ENCODE measurements at places on chromosomes 5 and 9. TPM values are rescaled to one million over a fixed set of nuclear protein-coding genes. Genes with fewer than 3 reads are reported as not detected.

DNA sequence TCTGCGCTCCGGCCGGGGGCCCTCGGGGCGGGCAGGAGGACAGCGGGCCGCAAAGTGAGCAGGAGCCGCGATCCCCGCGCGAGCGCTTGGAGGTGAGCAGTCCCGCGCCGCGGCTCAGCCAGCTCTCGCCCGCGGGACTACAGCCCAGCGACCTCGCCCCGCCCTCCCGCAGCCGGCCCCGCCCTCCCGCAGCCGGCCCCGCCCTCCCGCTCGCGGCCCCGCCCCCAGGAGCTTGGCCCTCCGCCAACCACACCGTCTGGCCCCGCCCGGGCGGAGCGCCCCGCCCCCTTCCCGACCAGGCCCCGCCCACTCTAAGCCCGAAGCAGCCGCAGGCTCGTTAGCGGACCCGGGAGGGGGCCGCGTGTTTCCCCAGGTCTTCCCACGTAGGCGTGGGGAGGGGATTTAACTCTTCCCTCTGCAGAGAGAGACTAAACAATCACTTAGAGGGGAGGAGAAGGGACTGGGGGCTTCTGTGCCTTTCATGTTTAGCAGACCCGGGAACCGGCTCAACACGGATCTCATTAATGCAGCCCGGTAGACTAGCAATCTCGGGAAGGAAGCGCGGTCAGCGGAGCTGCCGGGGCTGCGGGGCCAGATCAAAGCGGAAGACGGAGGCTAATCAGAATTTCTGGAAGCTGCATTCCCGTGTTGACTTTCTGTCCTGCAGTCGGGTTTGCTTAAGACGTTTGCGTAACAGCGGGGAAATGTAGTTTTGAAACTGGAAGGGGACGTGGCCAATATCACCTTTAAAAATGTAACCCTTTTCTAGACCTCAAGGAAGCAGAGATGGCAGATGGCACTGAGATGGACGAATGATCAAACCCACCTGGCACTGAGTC is at the start of gene MYO10:
Gene MYO10, minus strand, starts transcription at position 139 of the 839 bp plus-strand sequence. CDS start 480 bp downstream, outside the sequence.
- no peak for DNase-seq

LCN1 gene
- not detected for total RNA-seq

DNA sequence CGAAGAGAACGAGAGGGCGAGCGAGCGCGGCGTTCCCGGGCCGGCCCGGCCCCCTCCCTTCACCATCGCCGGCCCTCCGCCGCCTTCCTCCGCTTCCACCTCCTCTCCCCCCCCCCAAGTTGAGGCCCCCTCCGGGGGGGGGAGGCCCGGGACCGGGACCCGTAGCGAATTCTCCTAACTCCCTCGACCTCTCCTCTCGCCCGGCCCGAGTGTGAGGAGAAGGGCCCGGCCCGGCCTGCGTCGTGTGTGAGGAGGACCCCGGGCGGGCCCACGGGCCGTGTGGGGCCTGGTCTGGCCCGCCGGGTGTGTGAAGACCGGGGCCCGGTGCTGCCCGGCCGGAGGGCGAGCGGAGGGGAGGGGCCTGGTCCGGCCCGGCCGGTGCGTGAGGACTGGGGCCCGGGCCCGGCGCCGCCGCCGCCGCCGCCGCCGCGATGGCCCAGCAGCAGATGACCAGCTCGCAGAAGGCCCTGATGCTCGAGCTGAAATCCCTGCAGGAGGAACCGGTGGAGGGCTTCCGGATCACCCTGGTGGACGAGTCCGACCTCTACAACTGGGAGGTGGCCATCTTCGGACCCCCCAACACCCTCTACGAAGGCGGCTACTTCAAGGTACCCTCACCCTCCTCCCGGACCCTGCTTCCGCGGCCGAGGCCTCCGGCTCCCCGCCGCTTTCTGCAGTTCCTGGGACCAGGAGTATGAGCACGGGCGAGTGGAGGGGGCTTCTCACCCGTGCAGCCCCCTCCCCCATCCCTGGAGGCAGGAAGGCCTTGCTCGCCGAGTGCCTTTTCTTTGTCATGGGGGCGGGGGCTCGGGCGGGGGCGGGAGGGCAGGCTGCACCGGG is 587 bp downstream of the UBE2R2 start:
- DNase-seq = no peak

DNA sequence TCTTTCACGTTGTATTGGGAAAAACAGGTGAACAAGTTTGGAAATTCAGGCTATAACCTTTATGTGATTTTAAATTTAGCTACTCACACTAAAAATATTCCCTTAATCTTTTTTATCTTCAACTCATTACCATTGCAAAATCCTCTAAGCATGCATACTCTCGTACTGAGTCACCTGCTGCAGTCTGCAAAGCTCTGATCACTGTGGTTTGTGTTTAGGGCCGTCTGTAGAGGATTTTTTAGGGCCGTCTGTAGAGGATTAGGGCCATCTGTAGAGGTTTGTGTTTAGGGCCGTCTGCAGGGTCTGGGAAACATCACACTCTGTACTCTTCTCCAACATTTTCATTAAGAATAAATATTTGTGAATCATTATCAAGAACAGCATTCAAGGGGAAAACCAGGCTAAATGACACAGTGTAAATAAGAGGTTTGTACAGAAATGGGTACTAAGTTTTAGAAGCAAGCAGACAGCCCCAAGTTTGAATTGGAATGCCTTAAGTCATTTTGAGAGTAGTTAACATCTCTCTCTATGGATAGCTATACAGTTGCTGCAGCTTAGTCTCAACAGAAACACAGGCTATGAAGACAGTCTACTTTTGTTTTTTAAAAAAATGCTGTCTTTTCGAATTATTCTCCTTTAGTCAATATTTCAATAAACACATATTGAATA is 155.0 kb upstream of the TSLP start:
- no peak for DNase-seq

DNA sequence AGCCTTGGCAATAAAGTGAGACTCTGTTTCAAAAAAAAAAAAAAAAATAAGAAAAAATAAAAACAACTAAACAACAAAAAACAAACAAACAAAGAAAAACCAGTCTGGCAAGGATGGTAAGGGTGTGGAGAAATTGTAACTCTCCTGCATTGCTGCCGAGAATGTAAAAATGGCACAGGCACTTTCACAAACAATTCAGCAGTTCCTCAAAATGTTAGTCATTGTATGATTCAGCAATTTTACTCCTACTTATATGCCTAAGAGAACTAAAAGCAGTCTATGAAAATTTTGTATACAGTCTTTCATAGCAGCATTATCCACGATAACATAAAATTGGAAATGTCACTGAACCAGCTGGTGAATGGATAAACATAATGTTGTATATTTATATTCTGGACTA is 280.4 kb downstream of the CDH9 start:
- no peak for DNase-seq

Measured in esophagus muscularis mucosa (tissue), 4 donors.